ENCODE measurements at places on chromosomes 11 and 22.

GRCh38 chr11:38990139-38990538 lies 2392.1 kb upstream of the RAG2 start:
- DNase-seq, result no peak

- peak; percentile 72 for DNase-seq
Observed at GRCh38 chr22:36435516-36436415, 45.7 kb downstream of the TXN2 start.

- no peak for DNase-seq
Observed at GRCh38 chr22:19136915-19137314, 5.8 kb downstream of the TSSK2 start.

GRCh38 chr11:57438345-57439285 lies 11.7 kb upstream of the SLC43A3 start:
- DNase-seq, result no peak

DNA sequence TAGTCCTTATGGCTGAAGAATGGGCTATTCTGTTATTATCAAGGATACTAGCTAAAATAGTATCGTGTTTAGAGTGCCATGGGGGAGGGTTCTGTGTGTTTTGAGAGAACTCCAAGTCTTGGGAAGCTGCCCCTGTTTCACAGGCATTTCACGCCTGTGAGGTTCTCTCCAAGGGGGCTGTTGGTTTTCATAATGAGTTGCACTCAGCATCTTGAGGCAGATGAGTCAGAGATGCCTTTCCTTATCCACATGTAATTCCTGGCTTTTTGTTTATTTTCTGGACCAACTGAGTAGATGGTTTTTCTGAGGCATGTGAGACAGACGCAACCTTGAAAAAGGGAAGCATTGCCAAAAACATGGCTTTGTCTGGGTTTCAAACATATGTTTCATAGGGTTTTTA lies 203.7 kb downstream of the ARHGAP42 start:
- no peak for DNase-seq

DNA sequence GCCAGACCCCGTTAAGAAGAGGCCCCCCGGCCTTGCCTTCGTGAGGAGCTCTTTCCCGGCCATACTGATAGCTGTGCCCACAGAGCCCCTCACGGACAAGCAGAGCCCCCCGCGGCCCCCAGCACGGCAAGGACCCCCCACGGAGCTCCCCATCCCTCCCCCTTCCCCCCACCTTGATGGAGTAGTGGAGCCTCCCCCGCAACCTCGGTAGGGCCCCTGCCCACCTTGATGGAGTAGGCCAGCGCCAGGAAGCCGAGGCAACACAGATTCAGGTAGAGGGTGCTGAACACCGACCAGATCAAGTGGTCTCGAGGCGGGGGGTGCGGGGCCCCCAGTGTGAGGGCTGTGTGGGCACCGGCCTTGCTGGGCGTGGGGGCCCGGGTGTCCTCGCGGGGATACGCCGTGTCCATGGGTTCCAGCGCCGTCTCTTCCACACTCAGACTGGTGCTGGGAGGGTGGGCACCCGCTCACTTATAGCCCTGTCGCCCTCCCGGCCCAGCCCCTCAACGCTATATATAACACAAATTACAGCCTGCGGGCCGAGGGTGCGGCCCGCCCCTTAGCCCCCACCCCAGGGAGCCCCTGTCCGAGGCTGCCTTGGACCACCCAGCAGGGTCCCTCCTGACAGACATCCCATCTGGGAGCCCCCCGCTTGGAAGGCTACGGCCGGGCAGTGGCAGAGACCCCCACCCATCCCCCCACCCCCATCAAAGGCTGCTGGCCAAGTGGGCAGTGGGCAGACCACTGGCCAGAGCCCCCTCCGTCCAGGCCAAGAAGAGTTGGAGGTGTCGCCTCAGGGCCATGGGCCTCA lies at the start of gene IFITM5:
TSS of gene IFITM5 (minus strand) at position 446 of the 811 bp plus-strand sequence. CDS start at position 410, 36 bp downstream.
- DNase-seq, result no peak

DNA sequence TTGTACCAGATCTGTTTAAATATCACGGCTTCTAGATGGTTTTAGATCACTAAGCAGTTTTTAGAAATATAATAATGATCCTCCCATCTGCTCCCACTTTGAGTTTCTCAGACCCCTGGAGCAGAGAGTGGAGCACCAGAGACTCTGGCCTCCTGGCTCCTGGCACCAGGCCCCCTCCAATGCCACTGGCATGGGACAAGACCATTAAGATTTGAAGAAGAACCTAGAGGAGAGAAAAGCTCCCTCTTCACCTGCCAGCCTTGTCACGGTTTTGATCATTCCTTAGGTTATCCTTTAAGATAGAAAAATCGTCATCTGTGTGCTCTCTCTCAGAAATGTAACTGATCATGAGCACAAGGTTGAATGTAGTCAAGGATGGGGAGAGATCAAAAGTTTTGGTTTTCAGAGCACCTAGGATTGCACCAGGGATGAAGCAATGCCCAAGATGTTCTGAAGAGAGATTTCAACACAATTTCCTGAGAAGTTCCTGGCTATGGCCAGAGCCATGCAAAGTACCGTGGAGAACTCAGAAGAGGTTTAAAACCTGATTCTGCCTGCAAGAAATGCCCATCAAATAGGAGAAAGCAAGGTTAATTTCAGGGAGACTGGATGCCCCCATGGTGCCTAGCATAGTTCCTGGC lies 22.2 kb downstream of the IL10RA start:
- no peak for DNase-seq

GRCh38 chr22:20141186-20142077 lies 9.4 kb downstream of the CCDC188 start:
- DNase-seq, result no peak

- DNase-seq, result no peak
Observed at GRCh38 chr11:108965306-108966001, 300.6 kb downstream of the DDX10 start.

DNA sequence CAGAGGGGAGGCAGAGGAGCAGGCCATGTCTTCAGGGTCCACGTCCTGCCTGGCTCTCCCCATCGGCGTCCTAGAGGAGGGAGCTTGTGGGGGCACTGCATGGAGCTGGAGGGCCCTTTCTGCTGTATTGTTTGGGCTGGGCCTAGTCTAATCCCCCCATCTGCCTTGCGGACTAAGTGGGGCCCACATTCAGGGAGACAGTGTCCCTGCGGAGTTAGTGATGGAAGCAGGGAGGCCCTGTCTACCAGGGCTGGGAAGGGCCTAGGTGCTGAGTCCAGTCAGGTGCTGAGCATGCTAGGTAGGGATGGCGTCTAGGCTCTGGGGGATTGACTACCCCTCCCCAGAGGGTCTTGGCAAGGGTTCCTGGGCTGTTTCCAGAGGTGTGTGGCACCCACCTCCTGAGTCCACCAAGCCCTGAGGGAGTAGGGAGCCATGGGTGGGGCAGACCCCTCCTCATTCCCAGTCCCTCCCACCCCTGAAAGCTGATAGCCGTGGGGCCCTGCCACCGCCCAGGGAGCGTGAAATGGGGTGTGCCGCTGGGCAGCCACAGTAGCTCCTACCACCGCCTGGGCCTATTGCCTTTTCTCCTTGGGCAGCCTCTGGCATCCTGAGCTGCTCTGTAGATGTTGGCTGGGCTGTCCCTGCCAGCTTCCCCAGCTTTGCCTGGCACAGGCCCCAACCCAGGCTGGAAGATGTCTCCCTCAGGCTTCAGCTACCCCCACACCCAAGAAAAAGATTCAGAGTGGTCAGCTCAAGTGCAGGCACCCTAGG lies 1.9 kb upstream of the POLD4 start:
- no peak for DNase-seq

GRCh38 chr11:27088353-27088752 lies 47.7 kb downstream of the BBOX1 start:
- DNase-seq, result no peak

- no peak for DNase-seq
Observed at GRCh38 chr22:20022978-20023613, 2.2 kb downstream of the TANGO2 start.

DNA sequence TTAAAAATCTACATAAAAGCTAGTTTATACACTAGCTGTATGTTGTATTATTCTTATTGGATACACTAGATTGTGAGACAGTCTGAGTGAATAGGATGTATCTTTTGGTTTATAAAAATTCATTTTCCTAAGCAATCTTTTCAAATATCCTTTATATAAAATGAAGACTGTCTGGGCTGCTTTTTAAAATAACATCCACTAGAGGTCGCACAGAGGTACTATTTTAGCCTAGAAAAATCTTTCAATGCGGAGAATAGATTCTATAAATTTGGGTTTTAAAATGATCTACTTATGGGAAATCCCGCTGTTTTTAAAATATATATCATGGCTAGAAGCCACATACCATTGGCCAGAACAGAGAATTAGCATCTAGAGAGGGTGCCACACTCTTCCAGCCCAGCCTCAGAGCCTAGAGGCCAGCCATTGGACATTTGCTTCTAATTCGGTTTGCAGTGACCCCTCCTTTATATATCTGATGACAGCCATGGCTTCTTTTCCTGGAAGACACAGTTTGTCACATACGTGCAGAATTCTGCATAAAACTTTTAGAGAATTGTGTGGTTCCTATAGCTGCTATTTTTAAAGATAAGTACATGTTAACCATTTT lies 7.3 kb downstream of the C11orf97 start:
- no peak for DNase-seq

DNA sequence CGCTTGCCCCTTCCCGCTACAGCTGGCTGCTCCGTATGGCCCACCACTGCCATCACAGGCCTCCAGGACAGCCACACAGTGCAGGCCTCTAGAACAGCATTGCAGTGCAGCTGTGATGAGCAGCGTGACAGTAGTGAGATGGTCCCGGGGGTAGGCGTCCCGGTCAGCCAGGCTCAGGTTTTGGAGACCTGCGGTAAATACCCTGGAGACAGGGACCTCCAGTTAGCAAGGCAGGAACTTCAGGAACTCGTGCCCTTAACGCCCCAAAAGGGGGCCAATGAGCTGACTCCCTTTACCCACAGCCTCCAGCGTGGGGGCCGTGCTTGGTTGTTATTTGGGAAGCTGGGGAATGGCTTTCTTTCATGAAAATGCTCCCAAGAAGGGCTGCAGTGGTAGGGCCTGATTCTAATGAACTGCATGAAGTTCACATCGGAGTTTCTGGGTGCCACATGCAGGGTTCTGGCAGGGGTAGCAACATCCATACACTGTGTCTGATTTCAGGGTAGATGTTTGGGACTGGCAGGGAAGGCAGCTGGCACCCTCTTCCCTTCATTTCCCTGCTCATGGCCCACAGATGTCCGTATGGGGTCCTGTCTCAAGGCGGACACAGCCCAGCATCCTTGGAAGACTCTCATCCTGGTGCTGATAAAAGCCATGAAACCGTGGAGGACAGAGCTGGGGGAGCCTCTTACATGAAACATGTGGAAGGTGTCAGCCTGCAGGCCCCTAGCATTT lies 440.5 kb downstream of the TBC1D22A start:
- no peak for DNase-seq

DNA sequence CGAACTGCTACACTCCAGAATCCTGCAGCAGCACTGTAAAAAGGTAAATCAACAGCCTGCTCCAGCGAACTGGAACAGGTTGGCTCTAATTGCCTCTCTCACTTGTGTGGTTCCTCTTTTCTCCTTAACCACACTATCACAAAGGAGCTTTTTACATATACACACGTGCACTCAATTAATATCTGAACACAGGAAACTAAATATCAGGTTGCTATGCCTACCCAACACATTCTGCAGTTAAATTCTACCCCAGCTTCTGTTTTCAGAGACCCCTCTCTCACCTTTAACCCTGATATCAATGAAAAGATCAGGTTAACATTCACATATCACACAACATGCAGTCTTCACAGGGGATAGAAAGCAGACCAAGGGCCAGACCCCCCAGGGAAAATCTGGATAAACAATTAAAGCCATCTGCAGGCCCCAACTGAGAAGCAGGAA lies 11.0 kb downstream of the RBFOX2 start:
- DNase-seq, result no peak

GRCh38 chr11:89521294-89521693 lies 30.1 kb upstream of the NOX4 start:
- no peak for DNase-seq

- no peak for DNase-seq
Observed at GRCh38 chr22:38032681-38033521, 24.3 kb upstream of the PICK1 start.

GRCh38 chr11:79066456-79067351 lies 374.1 kb downstream of the TENM4 start:
- DNase-seq, result no peak

- no peak for DNase-seq
Observed at GRCh38 chr11:36349351-36350136, 53.5 kb downstream of the PRR5L start.

DNA sequence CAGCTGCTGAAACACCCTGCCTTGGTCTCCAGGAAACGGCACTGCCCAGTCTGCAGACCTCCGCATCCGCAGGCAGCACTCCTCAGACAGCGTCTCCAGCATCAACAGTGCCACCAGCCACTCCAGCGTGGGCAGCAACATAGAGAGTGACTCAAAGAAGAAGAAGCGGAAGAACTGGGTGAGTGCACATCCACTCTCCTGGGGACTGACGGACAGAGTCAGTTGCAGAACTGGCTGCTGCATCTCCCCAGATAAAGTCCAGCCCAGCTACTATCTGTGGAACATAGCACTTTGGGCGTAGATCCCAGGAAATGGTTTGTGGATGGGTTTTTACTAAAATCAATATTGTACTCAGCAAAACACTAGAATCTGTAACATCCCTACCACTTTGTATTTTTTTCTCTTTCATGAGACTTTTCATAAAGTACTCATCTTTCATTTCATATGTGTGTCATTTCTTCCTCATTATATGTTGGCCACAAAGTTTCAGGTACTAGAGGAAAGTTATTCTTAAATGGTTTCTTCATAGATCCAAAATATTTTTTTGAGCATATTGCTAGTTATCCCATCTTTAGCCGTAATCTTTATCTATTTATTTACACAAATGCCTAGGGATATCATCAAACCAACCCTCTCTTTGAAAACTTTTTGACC lies 80.1 kb downstream of the DBX1 start:
- DNase-seq, result no peak

- DNase-seq, result peak; percentile 22
Observed at GRCh38 chr22:30605449-30606110, 1.4 kb upstream of the TCN2 start.

DNA sequence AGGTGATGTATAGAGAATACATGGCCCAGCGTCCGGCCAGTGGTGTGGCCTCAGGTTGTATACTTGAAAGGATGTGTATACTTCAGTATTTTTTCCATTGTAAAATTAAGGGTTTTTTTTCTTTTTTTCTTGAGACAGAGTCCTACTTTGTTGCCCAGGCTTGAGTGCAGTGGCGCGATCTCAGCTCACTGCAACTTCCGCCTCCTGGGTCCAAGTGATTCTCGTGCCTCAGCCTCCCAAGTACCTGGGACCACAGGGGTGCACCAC lies 15.8 kb downstream of the ZBTB16 start:
- DNase-seq, result no peak

DNA sequence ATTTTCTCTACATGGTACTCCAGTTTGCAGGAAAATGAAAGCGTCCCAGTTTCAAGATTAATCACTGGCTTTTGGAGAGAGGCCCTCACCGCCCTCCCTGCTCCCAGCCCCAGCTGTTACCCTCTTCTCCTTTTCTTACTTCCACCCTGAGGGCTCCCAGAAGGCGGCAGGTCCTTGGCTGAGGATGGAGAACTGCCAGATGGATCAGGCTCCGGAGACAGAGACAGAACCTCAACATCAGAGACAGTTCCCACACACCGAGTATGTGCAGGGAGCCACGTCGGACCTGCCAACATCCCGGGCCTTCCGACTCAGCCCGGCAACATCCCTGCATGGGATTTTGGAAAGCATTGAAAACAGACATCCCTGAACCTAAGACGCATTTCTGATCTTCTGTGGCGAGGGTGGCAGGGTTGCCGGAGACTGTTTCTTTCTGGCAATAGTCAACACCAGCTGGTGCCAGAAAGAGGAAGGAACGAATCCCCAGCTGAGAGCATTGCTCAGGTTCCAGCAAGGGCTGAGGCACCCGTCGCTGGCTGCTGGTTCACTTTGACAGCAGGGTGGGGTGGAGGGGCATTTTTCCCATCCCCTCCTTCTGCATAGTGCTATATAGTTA lies 467.1 kb downstream of the MIAT start:
- DNase-seq, result no peak

GRCh38 chr11:44271286-44271685 lies 38.7 kb downstream of the ALX4 start:
- DNase-seq, result no peak
